ENCODE measurements at places on chromosomes 2 and 18.
A peak's percentile ranks its signal among the peaks of the same experiment; 100 is the strongest.

DNA sequence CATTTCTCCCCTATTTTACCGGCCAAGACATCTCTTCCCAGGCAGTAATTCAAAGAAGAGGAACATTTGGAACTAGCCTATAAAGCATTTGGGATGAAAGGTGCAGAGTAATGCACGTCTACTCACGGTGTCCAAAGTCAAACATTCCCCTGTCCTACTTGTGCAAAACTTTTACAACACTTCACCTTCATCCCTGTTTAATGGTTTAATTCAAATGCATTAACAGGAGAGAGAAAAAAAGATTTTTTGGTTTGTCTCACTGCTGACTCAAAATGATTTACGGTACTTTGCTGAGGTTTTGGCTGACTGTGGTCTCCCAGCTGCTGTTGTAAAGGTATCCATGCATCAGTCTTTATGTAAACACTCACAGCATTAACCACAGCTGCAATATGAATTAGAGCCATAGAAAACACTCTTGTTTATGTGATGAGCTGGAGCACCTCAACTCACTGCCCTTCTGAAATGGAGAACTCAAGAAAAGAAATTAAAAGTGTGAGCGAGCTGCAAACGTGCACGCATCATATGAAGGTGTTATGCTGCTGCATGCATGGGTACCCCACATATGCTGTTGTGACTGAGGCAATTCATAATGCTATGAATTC, 220.5 kb downstream of the PIEZO2 start:
- DNase-seq: no peak

DNA sequence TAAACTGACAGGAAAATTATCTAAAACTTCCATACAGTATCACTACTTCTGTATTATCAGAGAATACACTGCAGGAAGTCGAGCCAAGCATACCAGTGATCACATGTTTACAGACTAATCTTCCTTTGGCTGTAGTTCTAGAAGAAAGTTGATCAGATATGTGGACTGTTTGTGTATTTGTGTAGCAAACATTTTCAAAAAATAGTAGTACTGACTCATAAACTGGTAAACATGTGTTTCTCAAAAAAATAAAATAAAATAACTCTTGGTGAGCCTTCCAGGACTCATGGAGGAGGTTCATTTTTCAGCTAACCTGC, 148.9 kb upstream of the SLC39A10 start:
- DNase-seq: no peak

- no peak for DNase-seq
These were observed 32.4 kb downstream of the NGEF start for GRCh38 chr2:232980683-232981082.

- DNase-seq: no peak
These were observed 439.0 kb downstream of the IRS1 start for GRCh38 chr2:226360658-226361057.

DNA sequence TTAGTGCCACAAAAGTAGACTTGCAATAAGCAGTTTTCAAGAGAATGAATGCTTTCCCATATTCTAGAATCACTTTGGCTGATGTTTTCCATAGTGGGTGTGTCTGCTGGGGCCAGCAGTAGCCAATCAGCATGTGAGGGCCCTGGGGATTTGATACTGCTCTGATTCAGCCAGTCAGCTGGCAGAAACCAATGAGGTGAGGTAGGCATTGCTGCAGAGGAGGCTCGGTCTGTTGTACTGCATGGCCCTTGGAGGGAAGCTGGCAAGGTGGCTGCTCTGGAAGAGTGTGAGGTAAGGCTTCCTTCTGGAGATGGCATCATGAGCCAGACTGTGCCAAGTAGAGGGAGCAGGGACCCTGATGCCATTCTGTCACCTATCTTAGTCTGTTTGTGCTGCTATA, 22.7 kb downstream of the TMEM87B start:
- no peak for DNase-seq

- DNase-seq: no peak
These were observed 27.2 kb upstream of the PDIA6 start for GRCh38 chr2:10839813-10840212.

DNA sequence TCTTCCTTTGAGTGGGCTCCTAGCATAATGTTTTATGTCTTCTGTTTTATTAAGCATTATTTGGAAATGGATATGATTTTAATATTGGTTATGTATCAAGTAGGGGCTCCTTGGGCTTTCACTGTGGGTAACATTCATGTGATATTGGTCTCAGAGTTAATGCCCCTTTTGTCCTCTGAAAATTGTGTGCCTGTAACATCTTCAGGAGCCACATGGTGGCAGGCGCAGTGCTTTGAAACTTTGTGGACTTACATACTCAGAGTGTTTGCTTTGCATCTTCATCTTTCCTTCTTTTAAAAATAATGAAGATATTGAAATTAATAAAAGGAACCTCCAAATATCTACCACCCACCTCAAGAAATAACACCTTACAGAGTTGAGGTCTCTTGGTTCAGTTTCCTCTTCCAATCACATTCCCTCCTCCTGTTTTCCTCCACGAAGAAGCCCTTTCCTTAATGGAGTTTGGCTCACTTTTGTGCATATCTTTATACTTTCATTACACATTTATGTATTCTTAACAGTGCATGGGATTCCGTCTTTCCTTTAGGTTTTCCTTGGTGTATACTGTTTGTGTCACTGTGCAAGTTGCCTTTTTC, 73.5 kb downstream of the LIMS1 start:
- no peak for DNase-seq

GRCh38 chr2:233419602-233420391, 65.5 kb downstream of the DGKD start:
- DNase-seq: no peak

- DNase-seq: no peak
These were observed 18.9 kb downstream of the SMAD7 start for GRCh38 chr18:48931680-48932461.

DNA sequence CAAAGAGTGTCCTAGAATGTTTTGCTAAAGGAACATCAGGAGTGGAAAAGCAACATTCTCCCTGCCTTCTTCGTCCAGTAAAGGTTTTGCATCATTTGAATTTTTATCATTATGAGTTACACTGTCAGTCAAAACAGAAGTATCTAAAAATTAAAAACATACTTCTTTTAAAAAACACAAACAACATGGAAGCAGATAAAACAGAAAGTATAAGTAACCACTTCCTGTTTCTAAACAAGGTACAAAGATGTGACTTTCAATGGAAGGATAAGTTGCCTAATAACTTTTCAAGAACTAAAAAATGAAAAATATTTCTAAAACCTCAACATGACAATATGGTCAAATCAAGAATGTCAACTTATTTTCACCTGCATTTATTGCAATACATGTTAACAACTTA, 158.2 kb downstream of the STK39 start:
- no peak for DNase-seq

DNA sequence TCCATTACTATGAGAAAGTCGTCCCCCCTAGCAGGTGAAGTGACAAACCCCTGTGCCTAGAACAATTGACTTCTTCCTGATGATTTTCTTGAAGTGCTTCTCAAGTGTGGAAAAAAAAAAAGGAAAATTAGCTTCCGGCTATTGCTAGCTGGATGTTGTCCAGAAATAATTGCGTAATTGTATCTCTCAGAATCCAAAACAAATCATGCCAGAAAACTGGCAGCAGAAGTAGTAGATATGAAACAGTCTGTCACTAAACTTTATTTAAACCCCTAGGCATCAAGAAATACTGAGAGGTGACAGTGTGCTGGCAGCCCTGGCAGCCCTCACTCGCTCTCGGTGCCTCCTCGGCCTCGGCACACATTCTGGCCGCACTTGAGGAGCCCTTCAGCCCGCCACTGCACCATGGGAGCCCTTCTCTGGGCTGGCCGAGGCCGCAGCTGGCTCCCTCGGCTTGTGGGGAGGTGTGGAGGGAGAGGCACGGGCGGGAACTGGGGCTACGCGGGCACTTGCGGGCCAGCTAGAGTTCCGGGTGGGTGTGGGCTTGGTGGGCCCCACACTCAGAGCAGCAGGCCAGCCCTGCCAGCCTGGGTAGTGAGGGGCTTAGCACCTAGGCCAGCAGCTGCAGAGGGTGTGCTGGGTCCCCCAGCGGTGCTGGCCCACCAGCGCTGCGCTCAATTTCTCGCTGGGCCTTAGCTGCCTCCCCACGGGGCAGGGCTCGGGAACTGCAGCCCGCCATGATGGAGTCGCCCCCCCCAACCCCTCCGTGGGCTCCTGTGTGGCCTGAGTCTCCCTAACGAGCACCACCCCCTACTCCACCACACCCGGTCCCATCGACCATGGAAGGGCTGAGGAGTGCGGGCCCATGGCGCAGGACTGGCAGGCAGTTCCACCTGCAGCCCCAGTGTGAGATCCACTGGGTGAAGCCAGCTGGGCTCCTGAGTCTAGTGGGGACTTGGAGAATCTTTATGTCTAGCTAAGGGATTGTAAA, 80.5 kb upstream of the ABCA12 start:
- no peak for DNase-seq

GRCh38 chr2:19746611-19747309, 155.0 kb downstream of the TTC32 start:
- DNase-seq: no peak

GRCh38 chr18:79401494-79402208, 5.9 kb downstream of the NFATC1 start:
- no peak for DNase-seq

- no peak for DNase-seq
These were observed 18.0 kb downstream of the MBP start for GRCh38 chr18:77114415-77115191.

DNA sequence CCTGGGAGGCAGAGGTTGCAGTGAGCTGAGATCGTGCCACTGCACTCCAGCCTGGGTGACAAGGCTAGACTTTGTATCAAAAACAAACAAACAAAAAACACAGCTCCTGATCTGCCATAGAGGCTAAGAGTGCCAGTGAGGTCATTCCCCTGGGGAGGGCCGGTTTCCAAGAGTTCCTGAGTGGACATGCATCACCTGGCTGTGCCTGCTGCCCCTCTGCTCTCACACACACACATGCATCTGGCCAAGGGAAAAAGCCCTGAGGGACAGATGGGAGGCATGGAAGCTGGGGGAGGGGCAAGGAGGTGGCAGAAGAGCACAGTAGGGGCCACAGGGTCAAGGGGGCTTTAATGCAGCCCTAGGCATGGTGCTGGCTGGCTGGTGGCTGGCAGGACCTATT, 60.4 kb downstream of the ZBTB7C start:
- no peak for DNase-seq

DNA sequence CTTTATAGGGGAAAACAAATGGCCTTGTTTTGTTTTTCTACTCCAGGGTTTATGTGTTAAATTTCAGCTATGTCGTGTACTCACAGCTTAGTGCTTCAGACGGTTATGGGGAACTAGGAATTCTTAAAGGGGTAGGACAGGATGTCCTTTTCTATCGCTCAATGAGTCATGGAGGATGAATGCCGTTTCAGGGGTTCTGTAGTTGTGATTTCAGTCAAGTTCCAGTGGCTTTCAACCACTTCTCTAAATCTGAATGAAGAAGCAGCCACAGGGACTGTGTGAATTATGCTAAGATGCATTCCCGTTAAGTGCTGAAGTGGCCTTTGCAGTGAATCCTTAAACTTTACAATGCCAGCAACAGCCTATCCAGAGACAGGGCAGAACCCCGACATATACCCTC, 1231.7 kb upstream of the ZEB2 start:
- no peak for DNase-seq

DNA sequence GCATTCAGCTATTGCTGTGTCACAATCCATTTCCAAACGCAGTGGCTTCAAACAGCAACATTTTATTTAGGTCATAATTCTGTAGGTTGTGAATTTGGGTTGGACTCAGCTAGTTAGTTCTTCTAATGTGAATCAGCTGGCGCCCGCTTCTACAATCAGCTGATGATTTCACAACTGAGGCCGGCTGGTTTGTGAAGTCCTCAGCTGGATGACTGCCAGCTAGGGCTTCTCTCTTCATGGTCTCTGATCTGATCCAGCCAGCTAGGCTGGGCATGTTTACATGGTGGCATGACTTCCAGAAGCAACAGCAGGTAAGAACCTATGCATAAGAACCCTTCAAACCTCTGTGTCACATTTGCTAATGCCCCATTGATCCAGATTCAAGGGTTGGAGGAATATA, 172.0 kb downstream of the SLC4A10 start:
- DNase-seq: no peak

GRCh38 chr2:119449521-119449920, 17.9 kb downstream of the TMEM37 start:
- no peak for DNase-seq

GRCh38 chr18:8526332-8526731, 82.9 kb upstream of the RAB12 start:
- no peak for DNase-seq

DNA sequence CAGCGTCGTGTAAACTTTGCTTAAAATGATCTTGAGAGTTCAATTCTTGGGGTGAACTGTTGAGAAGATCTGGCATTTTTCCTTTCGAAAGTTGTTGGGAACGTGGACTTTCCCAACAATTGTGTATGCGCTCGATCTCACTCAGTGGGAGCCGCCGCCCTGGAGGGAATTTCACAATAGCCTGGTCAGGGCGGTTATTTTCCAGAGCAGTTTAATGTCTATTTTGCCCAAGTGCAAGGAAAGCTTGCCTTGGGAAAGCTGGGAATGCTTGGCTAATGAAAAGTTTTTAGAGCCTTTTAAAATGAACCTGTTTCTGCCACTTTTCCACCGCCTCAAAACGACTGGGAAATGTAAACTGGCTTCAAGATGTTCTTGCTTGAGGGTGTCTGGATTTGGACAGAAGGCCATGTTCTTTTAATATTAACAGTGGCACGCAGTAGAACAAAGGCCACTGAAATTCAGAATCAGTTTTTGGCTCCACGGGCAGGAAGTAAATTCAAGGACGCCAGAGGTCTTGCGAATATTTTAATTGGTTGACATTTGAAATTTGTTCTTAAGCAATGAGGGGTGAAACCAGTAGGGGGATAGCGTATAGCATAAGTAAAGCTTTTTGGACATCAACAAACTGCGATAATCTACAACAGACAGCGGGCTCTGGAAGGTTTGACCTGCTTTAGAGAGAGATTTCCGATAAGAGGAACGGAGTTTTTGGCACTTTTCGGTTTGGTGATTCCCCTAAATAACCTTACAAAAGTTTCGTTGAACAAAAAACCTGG, 1.2 kb downstream of the CFLAR start:
- DNase-seq: peak; percentile 60

GRCh38 chr2:126571403-126571802, 84.6 kb upstream of the GYPC start:
- no peak for DNase-seq

DNA sequence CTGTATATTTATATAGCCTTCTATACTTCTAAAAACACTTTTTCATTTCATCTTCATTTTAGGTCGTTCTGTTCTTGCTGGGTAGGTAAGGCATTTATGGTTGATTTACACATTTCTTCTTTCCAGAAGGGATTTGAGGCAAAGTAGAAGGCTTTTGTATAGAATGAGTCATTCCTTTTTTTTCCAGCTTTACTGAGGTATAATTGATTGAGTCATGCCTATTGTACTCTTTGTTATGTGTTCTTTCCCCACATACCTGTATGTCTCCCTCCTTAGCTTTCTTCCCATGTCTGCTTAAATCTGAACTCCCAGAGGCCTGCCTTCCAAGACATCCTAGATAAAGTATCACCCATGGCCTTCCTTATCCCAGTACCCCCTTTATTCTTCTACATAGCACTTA, 4.8 kb upstream of the CDC42EP3 start:
- no peak for DNase-seq
